ENCODE measurements at places on chromosomes 7 and 10. TPM values are rescaled to one million over a fixed set of nuclear protein-coding genes. Genes with fewer than 3 reads are reported as not detected.
A peak's percentile ranks its signal among the peaks of the same experiment; 100 is the strongest.

- no peak for DNase-seq
Observed at GRCh38 chr10:97629289-97629688, 4.0 kb downstream of the MORN4 start.

DNA sequence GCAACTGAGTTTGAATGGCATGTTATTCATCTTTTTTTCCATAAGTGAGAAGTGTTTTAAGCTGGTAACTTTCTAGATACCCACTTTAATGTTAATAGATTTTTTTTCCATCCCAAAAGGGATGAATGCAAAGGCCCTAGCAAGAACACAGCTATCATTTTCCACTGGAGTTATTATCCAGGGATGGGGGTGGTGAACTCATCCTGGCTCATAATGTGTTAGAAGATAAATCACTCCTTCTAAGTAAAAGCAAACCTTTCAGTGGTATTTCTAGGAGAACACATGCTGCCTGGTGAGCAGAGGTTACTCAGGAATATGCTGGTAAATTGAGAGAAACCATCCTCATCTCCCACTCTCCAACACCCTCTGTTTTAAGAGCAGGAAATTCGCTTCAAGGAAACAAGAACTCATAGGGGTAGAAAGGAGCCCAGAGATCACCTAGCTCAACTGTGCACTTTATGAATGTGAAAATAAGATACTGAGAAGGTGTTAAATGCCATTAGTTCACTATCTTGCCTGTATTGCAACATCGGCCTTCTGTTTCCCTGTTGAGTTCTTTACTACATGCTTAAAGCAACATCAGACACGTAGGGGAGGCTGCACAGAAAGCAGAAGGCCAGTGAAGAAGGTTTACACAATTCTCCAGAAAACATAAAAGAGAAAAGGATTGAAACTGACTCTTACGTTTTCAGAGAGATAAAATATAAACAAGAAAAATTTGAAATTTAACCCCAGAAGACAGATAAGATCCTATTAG is 264.0 kb upstream of the PRKCQ start:
- DNase-seq: no peak

DNA sequence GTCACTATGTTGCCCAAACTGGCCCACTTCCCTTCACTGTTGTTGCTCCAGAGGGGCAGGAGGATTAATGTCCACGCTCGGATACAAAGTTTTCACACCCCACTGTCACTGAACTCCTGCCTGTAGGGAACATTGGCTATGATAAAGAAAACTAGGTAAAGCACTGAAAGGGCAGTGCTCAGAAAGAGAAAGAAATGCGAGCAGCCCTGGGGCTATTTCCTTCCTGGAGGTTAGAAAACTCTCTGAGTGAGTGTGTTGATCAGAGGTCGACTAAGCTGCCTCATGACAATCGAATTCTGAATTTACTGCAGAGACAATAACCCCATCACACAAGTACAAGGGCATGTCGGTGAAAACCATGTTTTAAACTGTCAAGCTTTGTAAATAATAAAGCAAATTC is 227.2 kb upstream of the PITRM1 start:
- no peak for DNase-seq

GRCh38 chr10:79163666-79163975 is 94.9 kb downstream of the ZMIZ1 start:
- DNase-seq: no peak

DNA sequence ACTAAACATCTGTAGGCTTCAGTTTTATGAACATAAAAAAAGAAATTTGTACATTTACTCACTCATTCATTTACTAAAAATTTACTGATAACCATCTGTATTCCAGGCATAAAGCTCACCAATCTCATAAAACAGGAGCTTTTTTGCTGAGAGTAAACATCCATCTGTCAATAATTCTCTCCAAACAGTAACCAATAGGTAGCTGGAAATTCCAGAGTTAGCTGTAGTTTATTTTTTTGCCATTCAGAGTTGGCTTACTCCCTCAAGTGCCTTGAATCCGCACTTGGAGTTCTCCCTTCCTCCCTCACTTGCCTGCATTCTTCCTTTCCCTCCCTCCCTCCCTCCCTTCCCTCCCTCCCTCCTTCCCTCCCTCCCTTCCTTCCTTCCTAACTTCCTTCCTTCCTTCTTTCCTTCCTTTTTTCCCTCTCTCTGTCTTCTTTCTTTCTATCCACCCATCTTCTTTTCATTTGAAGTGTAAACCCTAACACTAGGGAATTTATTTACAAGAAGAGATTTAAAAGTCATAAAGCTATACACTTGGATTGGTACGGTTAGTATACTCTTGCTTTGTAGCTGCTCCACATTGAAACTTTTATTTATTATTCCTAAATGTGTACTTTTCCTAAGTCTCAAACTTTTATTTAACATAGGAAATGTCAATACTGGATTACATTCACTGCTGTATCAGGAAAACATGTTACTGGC is 44.6 kb upstream of the BICC1 start:
- DNase-seq: no peak

DNA sequence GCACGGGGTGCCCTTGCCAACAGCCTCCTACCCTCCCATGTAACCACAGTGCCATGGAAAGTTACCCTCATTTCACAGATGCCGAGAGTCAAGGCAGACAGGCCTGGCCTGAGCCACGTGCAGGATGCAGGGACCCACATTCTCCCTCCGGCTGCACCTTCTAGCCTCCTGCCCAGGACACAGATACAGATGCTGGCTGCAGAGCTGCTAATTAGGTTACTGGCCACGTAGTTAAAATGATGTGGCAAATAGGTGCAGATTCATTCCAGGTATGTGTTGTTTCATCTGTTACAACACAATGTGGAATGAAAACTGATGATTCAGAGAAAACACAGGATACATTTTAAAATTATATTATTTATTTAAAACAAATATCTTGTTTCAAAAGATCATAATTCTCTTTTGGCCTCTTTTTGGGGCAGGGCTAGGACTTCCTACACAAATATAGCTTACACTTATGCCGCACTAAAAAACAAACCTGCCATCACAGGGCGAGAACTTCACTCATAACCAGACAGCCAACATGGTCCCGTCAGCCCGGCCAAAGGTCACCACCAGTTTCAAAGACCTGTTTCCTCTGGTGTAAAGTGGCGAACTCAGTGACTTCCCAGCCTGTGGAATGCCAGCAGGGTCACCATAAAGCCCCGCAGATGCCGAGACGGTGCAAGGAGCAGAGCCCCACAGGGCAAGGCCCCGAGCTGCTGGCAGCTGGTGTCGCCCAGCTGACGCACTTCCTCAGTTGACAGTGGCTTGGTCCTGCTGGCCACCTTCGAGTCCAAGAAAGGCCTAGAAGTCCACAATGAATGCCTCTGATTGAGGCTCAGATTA is 83.5 kb downstream of the TNS3 start:
- peak; percentile 36 for DNase-seq

- DNase-seq: no peak
Observed at GRCh38 chr7:27048438-27048837, 47.4 kb downstream of the HOXA1 start.

- no peak for DNase-seq
Observed at GRCh38 chr10:125627646-125628045, 55.3 kb downstream of the TEX36 start.

DNA sequence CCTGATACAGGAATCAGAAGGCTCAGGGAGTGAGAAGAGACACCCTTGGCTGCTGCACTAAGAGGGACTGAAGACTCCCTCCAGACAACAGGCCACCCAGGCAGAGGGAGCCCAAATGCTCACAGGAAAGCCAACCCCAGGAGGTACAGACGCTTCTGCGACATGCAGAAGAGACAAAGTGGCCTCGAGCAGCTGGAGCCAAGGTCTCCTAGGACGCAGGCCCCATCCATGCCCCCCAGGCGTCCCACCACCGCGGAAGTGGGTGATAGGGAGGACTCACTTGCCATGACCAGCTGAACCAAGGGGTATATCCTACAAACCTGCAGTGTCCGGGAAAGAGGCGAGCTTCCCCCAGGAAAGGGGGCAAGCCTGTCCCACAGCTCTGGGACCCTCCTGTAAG is 56.9 kb downstream of the CTBP2 start:
- peak; percentile 6 for DNase-seq

GRCh38 chr10:45429790-45430189 is 55.8 kb downstream of the ALOX5 start:
- no peak for DNase-seq

DNA sequence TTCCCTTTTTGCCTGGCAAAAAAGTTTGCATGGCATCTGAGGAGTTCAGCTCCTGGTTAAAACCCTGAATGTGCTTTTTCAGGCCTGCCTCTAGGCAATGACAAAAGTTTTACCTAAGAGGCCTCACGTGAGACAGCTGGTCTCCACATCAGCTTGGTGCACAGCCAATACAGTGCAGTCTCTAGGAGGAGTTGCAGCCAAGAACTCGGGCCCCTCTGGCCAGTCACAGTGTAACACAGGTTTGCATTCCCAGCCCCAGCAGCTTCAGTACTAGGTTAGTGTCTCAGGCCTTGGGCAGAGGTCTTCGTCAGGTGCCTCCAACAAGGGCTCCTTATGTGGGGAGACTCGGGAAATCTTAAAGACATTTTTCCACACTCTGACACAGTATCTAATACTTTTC is 771.7 kb downstream of the SORCS1 start:
- no peak for DNase-seq

DNA sequence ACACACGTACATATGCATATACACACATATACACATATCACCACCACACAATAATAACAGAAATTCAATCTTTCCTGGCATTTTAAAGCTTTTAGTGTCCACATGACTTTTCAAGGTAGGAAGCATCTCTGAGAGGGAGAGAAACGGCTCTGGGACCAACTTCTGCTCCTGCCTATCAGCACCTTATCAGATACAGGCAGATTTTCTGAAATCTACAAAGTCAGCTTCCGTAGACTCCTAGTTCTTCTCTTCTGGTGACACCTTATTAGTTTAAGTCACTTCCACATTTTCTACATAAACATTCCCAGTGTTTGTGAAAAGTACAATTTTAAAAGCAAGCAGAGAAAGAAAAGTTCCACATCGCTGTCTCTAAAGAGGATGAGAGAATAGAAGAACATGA is 74.5 kb downstream of the ZNF22 start:
- no peak for DNase-seq

DNA sequence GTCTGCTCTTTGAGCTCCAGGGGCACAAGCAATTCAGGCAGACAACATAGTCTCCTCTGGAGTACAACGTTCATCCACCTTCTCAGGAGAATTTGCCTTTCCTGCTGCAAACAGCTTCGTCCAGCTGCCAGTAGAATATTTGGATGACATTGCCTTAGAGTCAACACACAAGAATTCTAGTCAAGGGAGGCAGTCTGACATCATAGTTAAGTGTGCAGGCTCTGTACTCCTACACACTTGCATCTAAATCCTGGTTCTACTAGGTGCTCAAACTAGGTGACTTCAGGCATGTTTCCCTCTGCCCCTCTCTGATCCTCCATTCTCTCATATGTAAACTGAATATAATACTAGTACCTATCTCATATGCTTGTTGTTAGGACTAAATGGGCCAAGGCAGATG is 314.8 kb downstream of the HPSE2 start:
- no peak for DNase-seq

DNA sequence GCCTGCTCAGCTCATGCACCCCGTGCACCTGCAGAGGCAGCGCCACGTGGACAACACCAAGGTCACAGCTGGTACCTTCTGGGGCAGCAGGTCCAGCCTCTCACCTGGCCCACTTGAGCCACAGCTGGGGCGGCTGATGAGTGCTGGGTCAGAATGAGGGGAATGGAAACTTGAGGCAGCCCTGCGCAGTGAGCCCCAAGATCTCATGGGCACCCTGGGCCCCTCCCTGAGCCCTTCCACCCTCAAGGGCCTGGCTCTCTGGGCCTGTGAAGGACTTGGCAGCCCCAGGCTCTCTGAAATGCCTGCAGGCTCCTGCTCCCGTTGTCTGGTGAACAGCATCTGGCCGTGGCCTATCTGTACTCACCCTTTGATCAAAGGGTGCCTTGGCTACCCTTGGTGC is 112.7 kb downstream of the TCERG1L start:
- no peak for DNase-seq

DNA sequence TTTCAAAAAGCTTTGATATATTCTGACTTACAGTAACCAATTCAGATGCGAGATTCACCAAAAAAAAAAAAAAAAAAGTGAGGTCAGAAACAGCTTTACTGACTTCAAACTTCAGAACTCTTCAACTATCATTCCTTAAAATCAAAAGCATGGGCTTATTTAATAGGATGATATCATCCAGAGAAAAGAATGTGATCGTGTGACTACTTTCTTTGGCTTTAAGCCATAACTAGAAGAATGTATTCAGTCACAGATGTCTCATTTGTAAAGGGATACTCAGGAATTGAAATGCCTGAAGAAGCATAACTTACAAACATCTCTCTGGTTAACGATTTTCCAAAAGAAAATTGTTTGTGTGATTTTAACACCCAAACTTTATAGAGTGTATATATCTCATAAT is 11.5 kb downstream of the TPK1 start:
- no peak for DNase-seq

- no peak for DNase-seq
Observed at GRCh38 chr7:21980926-21981500, 35.3 kb upstream of the CDCA7L start.

DNA sequence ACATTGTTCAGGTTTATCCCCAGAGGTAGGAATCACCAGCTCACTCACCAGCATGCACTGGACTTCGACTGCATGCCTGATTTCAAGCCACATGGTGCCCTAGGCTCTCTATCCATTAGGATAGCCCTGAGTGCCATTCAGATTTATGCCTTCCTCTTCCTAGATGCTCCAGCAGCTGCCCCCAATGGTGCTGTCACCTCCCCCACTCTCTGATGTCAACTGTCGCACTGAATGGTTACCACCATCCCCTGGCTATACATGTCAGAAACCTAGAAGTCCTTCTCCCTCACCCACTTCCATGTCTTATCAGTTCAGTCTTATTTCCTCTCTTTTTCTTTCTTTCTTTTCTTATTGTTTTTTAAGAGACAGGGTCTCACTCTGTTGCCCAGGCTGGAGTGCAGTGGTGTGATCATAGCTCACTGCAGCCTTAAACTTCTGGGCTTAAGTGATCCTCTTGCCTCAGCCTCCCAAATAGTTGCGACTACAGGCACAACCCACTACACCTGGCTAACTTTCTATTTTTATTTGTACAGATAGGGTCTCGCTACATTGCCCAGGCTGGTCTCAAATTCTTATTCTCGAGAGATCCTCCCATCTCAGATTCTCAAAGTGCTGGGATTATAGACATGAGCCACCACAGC is 2.9 kb downstream of the SFXN4 start:
- DNase-seq: no peak

- no peak for DNase-seq
Observed at GRCh38 chr10:13873196-13873595, 286.4 kb downstream of the PRPF18 start.

IDI2 gene
- 0.29 TPM for total RNA-seq

SPAM1 gene
- total RNA-seq: not detected

ACADSB gene
- 59.4 TPM for total RNA-seq

MSMB gene
- total RNA-seq: not detected

ICA1 gene
- 70.0 TPM for total RNA-seq

FAM25A gene
- total RNA-seq: not detected

IRF5 gene
- total RNA-seq: 4.6 TPM

SFTPA1 gene
- total RNA-seq: 3.7 TPM

ODAD2 gene
- not detected for total RNA-seq

AS3MT gene
- 10.0 TPM for total RNA-seq

ZDHHC6 gene
- 18.9 TPM for total RNA-seq

CUBN gene
- 0.78 TPM for total RNA-seq

TRIP6 gene
- total RNA-seq: 34.1 TPM
